ENCODE measurements at places on chromosomes 3 and 15.
A peak's percentile ranks its signal among the peaks of the same experiment; 100 is the strongest.

DNA sequence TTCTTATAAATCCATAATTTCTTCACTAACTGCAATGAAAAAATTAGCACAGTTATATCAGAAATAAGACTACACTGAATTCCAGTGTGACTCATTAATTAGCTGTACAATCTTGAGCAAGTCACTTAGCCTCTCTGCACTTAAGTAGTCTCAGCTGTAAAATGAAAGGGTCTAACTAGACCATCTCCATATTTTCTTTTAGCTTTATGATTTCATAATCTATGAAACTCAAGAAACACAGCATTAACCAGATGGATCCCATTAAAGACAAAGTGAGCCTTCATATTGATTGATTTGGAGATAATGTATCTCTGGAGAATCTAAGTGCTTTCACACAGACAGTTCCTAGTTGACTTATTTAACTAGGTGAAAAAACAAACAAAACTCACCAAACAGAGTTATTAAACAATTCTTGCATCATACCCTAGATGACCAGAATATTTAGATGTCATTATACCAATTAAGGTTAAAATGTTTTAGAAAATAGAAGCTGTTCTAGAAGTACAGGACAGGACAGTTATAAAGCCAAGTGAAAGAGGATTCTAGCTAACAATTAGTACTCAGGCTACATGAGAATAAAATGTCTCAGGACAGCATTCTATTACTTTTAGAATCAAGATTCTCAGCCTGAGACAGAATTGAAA, 11.2 kb downstream of the CSNK1G1 start:
- DNase-seq = peak; percentile 68

DNA sequence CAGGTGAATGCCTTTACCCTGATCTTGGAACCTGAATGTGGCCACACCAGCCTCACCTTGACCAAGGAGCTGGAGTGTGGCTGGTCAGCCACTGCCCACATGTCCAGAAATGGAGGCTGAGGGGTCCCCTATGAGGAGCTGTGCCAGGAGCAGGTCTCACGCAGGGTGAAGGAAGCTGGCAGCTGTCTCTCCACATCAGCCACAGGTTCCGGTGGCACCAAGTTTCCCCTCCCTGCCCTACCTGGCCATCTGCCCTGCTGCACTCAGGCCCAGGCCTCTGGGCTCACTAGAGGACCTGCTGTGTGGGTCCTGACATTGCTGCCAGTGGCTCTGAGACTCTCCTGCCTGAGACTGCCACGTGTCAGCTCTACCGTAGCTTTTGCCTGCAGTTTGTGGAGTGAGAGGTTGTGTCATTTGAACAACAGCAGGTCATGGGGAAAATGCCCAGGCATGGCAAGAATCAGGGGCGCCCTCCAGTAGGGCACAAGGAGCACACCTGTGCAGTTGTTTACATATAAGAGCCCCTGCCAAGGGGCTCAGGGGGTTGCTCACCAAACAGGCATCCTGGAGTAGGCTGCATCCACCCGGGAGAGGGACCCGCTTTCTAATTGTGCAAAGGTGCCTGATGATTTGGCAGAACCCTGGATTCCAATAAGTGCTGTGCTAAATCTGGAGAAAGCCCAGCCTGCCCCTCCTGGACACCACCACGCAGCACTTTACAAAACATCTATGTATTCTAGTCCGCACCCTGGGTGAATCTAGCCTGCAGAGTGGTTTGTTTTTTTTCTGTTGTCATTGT, 258.5 kb upstream of the TLE3 start:
- DNase-seq = no peak

GRCh38 chr15:50815958-50816590, 50.6 kb upstream of the SPPL2A start:
- DNase-seq = no peak

- DNase-seq = peak; percentile 62
Observed at GRCh38 chr3:39192490-39193092, at the start of gene XIRP1. Gene XIRP1, minus strand, starts transcription at chr3:39192595. Its CDS starts 3,150 bp downstream, at chr3:39189445.

GRCh38 chr3:67798412-67798811, 144.0 kb upstream of the SUCLG2 start:
- peak; percentile 11 for DNase-seq

DNA sequence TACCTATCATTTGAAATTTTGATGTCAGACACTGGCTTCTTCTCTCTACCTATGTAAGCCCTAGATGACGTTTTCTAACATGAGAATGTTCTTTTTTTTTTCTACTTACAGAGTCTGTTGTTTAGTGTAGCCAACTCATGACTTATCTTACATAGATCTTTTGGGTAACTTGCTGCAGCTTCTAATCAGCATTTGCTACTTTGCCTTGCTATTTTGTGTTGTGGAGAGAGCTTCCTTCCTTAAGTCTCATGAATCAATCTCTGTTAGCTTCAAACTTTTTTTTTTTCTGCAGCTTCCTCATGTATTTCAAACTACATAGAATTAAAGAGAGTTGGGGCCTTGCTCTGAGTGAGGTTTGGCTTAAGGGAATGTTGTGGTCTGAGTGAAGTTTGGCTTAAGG, 568.7 kb upstream of the BCHE start:
- no peak for DNase-seq

GRCh38 chr3:36212251-36212650, 168.1 kb upstream of the STAC start:
- DNase-seq = peak; percentile 80

DNA sequence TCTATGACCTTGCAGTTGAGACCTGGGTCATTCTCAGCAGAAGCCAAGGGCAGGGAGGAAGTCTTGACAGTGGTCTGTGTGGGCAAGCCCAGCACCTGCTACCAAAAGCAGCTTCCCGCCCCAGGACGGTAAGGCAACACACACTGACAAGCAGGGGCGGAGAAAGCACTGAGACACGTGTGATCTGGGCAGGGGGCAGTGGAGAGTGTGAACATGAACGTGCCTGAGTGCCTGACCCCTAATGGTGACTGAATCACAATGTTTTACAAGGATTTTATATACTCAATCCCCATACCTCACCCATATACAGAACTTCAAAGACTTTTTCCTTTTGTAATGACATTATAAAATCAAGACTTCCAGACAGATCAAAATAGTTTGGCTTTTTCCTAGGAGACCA, 35.2 kb downstream of the ANP32A start:
- DNase-seq = no peak

DNA sequence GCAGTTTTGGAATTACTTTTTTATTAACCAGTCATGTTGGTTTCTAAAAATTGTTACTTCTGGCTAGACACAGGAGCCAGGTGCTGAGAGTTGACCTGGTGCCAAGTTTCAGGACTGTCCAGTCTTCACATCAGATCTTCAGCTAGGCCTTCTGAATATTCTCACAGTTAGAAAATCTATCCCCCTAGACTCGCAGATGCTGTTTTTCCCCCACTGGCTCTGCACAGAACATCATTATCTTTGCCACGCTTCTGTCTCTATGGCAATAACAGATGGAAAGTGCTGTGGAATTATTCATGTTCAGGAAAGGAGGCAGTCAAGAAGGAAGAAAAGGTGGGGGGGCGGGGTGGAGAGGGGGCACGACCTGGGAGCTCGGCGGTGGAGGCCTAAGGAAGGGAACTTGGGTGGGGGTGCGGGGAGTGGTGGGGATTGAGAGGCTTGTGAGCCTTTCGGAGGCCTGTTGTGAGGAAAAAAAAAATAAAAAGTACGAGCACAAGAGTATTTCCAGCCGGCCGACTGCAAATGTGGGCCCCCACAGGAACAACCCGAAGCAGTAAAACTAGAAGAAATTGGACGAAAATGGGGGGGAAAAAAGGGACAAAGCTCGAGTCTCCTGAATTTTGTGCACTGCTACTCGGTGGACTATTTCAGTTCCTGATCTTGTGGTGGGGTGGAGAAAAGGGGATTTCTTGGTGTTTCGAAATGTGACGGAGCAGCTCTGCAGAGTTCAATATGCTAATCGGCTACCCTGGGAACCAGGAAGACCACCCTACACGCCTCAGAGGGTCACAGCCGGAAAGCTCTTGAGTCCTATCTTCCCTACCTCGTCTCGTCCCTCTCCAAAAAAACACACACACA, 1.5 kb upstream of the SKIL start:
- peak; percentile 49 for DNase-seq

- DNase-seq = peak; percentile 100
Observed at GRCh38 chr3:8443829-8444791, 57.5 kb upstream of the LMCD1 start.

DNA sequence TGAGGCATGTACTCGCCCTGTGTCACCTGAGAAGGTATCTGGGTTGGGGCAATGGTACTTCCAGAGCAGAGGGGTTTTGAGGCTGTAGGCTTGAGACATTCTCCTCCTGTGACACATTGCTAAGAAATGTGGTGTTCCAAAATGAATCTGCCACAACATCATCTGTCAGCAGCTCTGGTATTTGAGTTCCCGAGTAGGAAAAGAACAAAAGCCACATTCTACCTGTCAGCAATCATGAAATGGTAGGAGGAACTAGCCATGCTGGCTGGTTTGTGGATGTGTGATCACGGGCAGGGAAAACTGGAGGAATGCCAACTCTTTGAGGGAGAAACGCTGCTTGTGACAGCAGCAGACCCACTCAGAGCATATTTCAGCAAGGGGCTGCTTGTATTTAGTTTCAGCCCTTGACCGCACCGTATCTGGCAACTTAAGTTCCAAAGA, 579.4 kb upstream of the TBL1XR1 start:
- peak; percentile 75 for DNase-seq

GRCh38 chr3:185726254-185726967, 98.4 kb downstream of the IGF2BP2 start:
- no peak for DNase-seq

DNA sequence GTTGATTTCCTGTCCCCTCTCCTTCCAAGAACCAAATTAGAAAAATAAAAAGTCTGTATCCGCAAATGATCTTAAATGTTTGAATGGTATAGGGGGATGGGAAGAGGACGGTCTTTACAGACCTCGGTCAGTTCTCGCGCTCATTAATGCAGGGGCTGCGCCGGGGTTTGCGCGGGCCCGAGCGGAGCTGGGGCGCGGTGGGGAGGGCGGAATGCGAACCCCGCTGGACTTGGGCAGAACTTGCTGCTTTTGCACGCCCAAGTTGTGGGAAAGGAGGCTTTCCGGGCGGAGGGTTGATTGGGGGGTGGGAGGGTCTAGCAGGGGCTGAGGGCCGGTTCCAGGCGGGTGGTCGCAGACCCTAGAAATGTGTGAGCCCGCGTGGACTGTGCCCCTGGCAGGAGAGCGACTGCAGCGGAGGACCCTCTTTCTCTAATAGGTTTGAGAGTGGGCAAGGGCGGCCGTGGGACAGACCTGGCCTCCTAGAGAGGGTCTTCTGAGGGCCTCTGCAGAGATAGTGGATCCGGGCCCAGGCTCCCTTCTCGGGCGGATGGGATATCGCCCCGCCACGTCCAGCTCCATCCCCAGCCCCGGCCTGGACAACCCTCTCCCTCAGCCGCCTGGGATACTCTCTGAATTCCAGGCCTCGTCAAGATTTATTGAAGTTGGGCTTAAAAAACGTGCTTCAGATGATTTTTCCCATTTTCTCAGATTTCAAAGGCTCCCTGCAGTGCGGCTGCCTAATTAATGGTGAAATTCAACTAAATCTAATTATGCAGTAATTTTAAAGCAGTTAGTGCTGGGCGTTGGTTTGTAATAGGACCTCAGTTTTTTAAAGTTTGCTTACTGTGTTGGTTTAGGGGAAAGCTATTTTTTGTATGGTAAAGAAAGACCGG, 11.3 kb downstream of the NR2F2 start:
- no peak for DNase-seq

DNA sequence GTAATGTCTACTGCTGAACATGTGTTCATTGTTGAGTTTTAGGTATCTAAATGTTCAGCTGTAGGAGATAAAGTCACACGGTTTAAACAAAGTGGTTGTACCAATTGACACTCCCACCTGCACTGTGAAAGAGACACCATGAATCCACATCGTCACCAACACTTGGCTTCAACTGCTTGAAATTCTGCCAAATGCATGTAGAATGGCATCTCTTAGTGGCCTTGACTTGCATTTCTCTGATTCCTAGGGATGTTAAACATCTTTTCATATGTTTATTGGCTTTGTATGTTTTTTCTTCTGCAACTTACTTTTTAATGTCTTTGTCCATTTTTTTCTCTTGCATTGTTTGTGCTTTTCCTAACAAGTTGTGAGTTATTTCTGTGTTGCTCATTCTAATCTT, 43.4 kb downstream of the RPLP1 start:
- DNase-seq = no peak

DNA sequence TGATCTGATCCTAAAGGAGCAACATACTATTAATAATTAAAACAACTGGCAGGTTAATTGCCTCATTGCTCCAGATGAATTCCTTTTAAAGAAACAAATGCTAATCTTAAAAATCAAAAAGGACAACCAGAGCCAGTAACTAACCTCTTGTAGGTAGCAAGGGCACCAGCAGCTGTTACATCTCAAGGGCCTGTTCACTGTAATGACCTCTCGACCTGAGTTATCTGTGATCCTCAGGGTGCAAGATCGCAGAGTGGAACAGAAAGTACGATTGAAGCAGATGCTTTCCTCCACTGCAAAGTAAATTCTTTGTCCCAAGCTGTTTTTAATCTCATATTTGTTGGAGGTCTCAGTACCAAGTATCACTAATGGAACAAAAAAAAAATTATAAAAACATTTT, 11.4 kb downstream of the PLSCR5 start:
- DNase-seq = no peak

DNA sequence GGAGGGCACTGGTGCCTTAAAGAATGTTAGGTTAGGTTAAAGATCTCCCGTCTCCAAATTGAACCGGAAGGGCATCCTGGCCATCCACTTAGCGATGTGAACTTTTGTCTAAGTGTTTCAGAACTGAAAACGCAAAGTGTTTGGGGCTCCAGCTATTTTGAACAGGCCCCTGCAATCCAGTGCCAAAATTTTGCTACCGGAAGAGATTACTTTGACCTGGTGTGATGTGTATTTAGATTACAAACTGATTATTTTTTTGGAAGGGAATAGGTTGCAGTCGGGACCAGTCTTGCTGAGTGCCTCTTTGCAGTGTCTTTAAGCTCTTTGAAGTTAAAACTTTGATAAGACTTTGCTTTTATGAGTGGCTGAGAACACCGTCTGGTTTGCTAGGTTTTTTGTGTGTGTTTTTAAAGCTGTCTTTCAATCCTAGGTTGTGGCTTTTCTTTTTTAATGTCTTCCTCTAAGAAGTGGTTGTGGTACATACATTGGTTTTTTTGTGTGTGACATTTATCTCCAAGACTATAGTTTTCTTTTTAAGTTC, 179.6 kb downstream of the OR4M2 start:
- no peak for DNase-seq

GRCh38 chr15:76299786-76300185, 11.5 kb downstream of the ETFA start:
- DNase-seq = no peak

GRCh38 chr3:150588027-150588830, 14.9 kb upstream of the SELENOT start:
- DNase-seq = no peak

DNA sequence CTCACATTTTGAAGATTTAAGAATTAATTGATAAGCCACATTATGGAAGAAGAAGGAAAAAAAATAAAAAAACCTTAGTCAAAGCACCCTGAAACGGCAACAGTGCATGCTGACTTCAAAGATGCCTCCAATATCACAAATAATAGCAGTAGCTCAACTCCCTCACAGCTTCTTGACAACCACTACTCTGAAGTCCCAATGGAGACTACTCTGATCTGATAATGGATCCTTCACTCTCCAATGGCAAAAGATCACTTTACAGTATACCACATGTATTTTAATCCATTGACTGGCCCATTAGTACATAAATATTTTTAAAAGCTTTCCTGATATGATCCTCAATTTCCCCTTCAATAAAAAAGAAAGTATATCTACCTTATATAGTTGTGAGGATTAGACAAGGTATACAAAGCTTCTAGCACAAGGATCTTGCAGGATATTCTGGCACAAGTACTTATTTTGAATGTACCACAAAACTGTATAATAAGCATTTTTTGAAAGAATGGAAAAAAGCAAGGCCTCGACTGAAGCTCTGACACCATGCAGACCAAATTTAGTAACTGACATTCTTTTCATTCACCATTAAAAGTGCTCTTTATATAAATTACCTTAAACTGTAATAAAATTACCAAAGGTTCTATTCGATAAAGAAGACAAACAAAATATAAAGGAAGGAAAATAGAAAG, 91.9 kb downstream of the PEAK1 start:
- no peak for DNase-seq

Measured in EH (cell line).